ENCODE measurements at places on chromosomes 1 and 21.

GRCh38 chr1:226711976-226712741, 26.9 kb downstream of the ITPKB start:
- no peak for DNase-seq

- no peak for DNase-seq
These were observed 128.4 kb upstream of the NGF start for GRCh38 chr1:115466433-115466832.

DNA sequence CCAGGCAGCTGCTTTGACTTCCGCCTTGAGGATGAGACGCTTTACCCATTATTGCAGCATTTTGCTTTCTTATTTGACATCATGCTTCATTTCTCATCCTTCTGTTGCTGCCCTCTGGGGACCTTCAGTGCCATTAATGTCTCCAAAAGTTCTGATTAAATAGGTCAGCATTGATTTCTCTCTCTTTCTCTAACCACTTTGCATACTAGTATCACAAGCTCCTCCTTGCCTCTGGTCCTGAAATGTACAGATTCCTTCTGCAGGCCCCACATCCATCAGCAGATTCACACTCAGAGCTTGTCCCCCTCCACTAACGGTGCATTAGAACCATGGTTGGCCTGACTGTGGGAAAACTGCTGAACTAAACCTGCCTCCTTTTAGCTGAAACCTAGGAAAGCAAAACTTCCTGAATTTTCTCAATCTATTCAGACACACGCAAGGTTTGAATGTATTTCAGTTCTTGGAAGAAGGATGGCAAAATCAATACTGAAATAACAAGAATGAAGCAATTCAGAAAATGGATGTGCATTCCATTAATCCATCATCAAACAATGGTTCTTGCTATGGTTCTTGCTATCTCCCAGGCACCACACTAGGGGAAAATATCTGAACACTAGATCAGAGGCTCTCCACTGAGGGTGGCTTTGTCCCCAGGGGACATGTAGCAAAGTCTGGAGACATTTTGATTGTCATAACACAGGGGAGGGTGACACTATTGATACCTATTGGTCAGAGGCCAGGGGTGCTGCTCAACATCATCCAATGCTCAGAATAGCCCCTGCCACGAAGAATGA, 154.5 kb downstream of the PCP4 start:
- DNase-seq, result no peak

DNA sequence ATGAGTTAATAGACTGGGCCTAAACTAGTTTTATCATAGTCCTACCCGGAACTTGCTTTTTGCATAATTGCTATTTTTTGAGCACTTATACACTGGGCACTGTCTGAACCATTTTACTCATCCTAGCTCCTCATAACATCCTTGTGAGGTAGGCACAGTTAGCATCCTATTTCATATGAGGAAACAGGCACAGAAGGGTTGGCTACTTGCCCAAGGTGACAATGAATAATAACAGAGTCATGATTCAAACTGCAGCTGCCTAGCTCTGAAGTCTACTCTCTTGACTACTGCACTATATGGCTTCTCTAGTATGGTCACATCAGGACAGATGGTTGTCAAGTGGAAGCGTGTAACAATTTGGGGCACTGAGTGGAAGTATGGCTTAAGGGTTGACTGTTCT, 18.2 kb upstream of the RC3H1 start:
- no peak for DNase-seq

GRCh38 chr1:217526636-217527035, 104.3 kb downstream of the GPATCH2 start:
- no peak for DNase-seq

GRCh38 chr1:26119892-26120608, 8.4 kb downstream of the PDIK1L start:
- DNase-seq, result no peak

DNA sequence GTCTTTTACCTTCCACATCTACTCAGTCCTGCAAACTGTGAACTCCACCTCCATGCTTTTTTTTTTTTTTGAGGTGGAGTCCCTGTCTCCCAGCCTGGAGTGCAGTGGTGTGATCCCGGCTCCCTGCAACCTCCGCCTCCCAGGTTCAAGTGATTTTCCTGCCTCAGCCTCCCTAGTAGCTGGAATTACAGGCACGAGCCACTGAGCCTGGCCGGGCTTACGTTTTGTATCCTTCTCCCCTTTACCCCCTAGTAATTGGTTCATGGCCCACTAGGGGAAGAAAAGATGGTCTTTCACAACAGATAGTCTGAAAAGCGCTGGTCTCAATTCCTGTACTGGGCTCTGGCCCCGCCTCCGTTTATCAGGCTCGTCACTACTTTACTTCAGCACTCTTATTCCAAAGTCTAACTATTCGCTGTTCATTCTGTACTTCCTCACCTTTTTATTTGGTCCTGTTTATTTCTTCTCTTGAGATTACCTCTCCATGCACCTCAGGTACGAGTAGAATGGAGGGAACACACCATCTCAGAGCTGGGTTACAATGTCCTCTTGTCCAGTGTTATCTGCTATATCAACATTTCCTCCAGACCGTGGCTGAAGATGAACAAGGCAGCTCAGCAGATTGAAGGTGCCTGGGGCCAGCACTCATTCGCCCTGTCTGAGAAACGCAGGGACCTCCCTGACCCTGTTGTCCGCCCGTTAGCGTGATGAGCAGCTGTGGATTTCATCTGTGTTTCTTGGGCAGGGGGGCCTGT, 16.2 kb downstream of the CNST start:
- DNase-seq, result no peak

Measured in HAP-1 (cell line).